Tibial nerve (tissue), 4 donors: ENCODE measurements at places on chromosomes 13 and 19.

GRCh38 chr19:52148256-52148655 is 8.5 kb upstream of the ZNF616 start:
- no peak for DNase-seq

- no peak for DNase-seq
Measured at GRCh38 chr19:58557221-58558065, 968 bp downstream of the UBE2M start.

GRCh38 chr13:32316028-32316339 is 676 bp downstream of the BRCA2 start:
- no peak for DNase-seq

DNA sequence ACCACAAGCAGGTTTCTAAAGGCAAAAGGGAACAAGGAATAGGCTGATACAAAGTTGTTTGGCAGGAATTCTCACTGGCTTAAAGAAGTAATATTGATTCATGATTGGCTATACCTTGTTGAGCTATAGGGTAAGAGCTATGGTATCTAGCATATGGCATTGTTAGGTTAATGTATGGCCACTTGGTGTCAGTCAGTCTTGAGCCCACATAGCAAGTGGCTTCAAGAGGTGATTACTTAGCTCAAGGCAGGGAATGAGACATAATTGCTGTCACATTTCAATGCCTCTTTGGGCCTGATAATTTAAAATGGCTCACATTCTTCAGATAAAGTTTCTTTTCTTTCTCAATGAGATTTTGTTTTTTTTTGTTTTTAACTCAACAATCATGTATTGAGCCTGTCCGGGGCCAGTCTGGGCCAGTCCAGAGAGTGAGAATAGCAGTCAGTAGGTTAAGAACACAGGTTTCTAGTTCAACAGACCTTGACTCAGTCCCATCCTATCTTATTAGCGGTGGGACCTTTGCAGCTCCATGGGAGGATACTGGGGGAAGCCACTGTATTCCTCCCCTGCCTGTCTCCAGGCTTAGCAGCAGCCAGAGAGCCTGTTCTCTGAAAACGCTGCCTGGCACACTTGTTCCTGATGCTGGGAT is 45.8 kb upstream of the RCBTB2 start:
- DNase-seq = no peak

- DNase-seq = no peak
Measured at GRCh38 chr13:114152831-114153371, 20.5 kb upstream of the RASA3 start.

- no peak for DNase-seq
Measured at GRCh38 chr13:49638030-49638743, 9.9 kb downstream of the ARL11 start.

DNA sequence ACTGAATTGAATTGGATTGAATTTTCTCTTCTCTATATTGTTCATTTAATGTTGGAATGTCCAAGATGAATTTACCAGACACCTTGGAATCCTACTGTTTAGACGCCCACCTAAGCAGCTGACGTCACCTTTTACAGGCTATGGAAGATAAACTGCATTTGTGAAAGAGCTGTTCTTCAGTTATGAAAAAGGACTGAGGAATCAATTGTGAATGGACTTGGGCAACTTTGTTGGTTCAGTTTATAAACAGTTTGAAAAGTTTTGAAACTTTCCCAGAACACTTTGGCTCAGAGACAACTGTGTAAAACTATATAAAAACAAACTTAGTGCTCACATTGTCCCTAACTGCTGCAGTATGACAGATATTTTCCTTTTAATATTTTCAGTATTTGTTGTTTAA is 590.8 kb upstream of the SPRY2 start:
- no peak for DNase-seq

- DNase-seq = peak; percentile 77
Measured at GRCh38 chr19:33080761-33081681, at the start of gene GPATCH1. Gene GPATCH1, plus strand, starts transcription at chr19:33081181. Its CDS starts 13 bp downstream, at chr19:33081194.

- DNase-seq = no peak
Measured at GRCh38 chr13:31167490-31167889, 5.8 kb upstream of the HSPH1 start.

DNA sequence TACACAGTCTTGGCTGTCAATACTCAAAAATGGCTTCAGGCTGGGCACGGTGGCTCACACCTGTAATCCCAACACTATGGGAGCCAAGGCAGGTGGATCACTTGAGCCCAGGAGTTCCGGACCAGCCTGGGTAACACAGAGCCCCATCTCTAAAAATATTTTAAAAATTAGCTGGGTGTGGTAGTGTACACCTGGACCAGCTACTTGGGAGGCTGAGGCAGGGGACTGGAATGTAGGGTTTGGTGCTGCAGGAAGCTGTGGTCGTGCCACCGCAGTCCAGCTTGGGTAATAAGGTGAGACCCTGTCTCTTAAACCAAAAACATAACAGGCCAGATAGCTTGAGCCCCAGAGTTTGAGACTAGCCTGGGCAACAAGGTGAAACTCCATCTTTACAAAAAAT is 6.7 kb upstream of the CHERP start:
- no peak for DNase-seq

DNA sequence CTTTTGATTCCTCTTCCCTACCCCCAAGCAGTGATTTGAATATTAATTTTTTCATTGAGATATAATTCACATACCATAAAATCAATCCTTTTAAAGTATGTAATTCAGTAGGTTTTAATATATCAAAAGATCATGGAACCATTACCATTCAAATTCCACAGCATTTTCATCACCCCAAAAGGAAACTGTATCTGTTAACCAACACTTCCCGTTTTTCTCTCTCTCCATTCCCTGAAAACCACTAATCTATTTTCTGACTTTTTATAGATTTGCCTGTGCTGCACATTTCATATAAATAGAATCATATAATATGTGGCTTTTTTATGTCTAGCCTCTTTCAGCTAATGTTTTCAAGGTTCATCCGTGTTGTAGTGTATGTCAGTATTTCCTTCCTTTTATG is 107.1 kb downstream of the PAN3 start:
- DNase-seq = no peak

- DNase-seq = no peak
Measured at GRCh38 chr19:14559916-14560775, 11.7 kb downstream of the NDUFB7 start.

DNA sequence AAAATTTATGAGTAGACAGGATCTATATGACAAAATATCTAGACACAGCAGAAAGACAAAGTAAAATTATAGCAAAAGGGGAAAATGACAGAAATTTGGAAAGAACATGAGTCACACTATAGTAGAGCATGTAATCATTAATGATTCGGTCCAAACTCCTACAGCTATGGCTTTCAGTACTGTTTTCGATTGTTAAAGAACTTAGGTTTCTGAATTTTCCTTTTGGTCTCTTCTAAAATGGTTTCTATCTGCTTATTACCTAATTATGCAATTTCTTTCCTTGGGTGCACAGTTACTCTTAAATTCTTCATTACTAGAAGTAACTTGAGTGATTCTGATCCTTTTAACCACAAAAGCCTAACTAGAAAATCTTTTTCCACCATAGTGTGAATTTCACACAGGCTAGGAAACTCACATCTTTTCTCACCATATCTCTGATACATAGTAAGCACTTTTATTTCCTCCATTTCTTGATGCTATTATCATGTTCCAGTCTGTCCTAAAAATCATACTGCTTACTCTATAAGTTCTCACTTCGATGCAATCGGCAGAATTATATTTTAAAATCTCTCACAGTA is 1101.4 kb downstream of the PCDH9 start:
- no peak for DNase-seq
